ENCODE measurements at places on chromosomes 4 and X.
A peak's percentile ranks its signal among the peaks of the same experiment; 100 is the strongest.

DNA sequence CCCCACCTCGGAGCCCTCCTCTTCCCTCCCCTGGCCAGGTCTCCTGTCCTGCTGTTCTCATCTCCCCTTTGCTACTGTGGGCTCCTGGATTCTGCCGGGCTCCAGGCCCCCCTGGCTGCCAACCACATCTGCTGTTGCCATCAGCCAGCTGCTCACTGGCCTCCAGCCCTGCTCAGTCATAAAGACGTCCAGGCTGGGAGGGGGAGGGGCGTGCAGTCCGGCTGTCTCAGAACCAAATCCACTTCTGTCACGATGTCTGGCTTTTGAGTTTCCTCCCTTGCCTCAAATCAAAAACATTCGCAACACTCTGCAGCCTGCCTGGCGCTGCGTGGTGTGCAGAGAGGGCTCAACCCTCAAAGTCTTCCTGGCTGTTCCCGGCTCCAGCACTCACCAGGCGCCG lies 7.1 kb downstream of the RASL11B start:
- peak; percentile 32 for DNase-seq

DNA sequence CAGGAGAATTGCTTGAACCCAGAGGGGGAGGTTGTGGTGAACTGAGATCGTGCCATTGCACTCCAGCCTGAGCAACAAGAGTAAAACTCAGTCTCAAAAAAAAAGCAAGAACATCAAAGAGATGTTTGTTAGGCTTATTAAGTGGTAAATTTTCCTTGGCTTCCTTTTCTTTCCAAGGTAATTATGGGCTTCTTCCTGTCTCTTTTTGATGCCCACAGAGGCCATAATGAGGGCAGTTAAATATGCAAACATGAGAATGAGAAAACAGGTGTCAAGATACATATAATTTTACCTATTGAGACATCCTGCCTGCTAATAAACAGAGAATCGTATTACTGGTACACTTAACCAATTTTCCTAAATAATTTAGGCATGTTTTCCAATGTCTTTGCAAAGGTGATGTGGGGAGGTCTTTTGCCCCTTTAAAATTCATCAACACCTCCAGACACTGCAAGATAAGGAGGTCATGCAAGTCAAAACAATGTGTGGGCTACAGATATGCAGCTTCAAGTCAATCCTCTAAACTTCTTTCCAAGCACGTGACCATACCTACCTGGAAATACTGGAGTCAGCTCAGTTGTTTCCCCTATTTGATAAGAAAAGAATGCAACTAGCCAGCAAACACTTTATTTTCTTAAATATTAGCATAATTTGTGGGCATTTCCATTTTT lies 2.7 kb downstream of the SLC39A8 start:
- DNase-seq: no peak

GRCh38 chrX:43882294-43882681 lies at the start of gene MAOB:
TSS of gene MAOB (minus strand) at chrX:43882450. CDS start at chrX:43882299, 151 bp downstream.
- peak; percentile 59 for DNase-seq

- no peak for DNase-seq
Observed at GRCh38 chr4:159652871-159653270, 550.0 kb downstream of the RAPGEF2 start.
